ENCODE measurements at places on chromosomes 7 and 10.

- peak; percentile 77 for DNase-seq
Observed at GRCh38 chr7:106425017-106425719, 140.4 kb upstream of the NAMPT start.

DNA sequence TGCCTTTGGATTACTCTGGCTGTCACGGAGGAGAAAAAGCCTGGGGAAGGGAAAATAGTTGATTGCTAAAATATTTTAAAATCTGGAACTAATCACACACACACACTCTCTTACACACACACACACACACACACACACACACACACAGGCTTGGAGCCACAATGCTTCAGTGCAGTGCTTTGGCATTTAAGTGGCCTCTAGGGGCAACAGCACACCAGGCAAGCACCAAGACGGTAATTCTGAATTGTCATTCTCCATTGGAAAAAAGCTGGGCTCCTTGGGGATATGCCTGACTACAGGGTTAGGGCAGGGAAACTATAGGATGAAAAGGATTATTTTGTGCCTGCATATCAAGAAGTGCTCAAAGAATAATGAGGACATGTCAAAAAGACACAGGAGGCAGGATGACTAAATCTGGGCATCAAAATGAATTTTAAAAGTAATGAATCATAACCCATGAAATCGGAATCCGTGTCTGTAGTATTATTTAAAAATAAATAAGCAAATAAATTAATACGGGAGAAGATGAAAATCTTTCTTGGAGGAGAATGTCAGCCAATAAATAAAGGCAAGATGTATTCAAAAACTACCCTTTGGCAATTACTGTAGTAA lies 30.4 kb upstream of the DDC start:
- DNase-seq: no peak

GRCh38 chr10:2494399-2494798 lies 572.9 kb upstream of the PFKP start:
- DNase-seq: no peak

GRCh38 chr10:100353770-100354485 lies 6.9 kb downstream of the SCD start:
- no peak for DNase-seq

GRCh38 chr7:125926621-125927020 lies 997.0 kb upstream of the POT1 start:
- no peak for DNase-seq

DNA sequence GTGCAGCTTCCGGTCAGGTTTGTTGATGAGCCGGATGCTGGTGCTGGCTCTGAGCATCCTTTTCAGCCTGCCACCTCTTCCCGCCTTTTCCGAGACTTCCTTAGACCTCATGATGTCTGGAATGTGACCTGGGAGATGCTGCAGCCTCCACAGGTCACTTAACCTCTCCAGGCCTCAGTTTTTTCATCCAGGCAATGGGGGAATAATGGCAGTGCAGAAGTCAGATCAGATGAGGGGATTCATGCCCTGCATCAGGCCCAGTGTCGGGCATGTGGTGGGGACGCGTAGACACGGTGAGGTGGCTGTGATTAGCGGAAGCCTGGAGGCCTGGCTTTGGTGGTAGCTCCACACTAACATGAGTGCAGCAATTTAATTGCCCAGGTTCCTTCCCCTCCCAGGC lies 24.6 kb downstream of the PFKFB3 start:
- DNase-seq: no peak

GRCh38 chr7:20450536-20450935 lies 119.8 kb downstream of the ITGB8 start:
- DNase-seq: no peak

GRCh38 chr10:93293999-93294398 lies 188.1 kb downstream of the MYOF start:
- no peak for DNase-seq

DNA sequence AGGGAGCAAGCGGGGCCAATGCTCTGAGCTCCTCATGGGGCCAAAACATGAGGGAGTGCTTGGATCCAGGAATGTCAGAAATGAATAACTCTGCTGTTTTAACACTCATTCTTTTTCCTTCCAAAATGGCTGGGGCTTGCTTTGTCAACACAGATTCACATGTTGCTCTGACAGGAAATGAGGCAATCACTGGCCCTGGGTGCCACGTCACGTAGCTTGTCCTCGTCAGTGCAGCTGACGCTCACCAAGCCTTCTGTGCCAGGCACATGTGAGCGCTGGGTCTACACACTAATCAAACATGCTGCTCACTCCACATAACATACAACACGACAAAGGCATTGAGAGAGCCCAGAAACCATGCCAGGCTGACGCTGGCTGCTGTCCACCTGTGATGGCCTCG lies 198.9 kb downstream of the WDR37 start:
- DNase-seq: no peak

DNA sequence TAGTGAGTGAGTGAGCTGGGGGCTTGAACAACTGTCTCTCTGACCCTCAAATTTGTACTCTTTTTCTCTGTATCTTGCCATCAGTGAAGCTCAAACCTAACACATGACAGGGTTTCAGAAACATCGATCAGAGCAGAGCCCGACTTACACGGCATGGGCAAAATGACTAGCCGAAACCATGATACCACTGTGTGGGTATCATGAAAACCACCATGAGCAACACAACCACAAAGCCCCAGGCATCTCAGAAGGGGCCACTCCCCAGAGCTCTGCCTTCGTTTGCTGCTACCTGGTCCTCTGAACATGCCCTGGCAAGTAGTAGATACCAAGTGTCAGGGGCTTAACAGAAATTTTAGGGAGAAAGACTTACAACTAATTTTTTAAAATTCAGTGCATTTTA lies 308.5 kb downstream of the WDR11 start:
- DNase-seq: no peak

GRCh38 chr10:73941300-73941699 lies 30.4 kb downstream of the PLAU start:
- DNase-seq: no peak

GRCh38 chr7:100544967-100545359 lies 6.0 kb downstream of the AGFG2 start:
- DNase-seq: no peak

- no peak for DNase-seq
Observed at GRCh38 chr7:140417456-140418155, 13.7 kb downstream of the RAB19 start.

DNA sequence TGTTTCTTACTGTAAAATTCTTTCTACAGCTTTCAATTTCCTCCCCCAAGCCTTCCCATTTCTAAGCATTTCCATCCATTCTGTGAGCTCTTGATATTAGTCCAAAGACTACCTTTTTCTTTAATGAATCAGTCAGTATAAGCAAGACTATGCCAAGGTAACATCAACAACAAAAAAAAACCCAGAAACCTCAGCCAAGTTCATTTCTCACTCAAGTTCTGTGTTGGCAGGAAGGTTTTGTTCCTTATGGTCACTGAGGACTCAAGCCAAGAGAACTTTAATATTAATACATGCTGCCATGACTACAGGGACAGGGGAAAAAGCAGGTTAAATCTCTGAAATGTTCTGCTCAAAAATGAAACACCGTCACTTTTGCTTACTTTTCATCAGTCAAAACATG lies 621.2 kb upstream of the NRP1 start:
- DNase-seq: no peak

DNA sequence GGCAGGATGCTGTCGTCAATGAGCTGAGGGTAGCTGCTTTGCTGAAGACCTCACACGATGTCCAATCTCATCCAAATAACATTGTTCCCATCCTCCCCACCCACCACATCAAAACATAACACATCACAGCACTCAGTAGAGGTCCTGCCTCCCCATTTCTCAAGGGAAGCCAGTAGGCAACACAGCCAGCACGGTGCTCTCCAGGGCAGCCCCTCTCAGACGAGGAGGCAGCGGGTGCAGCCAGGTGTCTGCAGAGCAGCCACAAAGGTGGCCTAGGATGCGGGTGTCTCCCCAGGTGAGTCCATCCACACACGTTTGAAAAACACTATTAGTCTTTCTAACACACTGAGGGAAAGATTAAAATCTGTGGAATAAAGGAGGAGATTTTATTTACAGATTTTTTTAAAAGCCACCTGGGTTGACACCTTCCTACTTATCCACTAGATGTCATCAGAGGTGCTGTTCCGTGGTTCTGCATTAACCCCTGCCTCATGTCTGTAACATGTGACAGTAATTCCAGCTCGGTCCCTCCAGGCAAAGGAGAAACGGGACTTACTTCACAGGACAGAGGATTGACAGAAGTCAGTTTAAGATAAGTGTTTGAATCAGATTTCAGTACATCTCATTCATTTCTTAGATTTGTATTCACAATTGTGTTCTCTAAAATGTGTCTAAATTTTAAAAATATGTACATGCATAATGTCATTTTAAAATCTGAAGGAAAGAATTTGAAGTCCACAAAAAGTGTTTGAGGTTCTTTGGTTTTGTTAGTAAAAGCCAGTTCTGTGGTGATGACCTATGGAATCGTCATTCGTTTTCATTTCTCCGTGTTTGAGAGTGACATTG lies 68.0 kb downstream of the LANCL2 start:
- no peak for DNase-seq

DNA sequence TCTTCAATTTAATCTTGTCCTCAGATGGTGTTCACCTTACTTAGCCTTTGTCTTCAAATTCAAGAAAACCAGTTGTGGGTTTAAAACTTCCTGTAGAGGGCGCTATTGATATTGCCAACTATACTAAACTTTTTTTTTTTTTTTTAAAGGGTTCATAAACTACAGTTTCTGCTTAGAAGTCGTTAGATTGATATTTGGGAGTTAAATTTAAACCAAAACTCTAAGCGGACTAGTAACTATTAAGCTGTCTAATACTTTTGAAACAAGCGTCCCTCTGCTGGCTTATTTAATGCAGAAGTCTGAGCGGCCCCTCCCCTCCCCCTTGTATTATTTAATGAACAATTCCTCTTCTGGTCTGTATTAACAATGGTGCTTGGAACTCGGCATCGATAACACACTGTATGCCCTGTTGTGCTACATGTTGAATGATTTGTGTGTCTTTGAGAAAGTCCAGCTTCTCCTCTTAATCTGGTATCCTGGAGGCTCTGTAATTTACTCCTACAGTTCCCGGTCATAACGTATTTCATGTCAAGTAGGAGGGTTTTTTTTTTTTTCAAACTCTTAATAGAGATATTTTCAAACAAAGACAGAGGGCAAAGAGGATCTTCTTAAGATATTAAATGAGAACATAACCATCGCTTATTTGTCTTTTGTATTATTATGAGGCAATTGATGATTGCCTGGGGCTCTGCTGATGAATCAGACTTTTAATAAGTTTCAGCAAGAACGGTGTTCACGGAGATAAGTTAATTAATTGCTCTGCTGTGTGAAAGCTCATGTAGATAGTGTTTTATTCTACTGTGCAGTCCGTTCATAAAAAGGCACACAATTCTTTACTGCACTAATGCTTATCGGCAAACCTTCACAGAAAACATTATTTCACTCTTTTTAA lies 22.6 kb upstream of the CREB5 start:
- DNase-seq: no peak

- DNase-seq: no peak
Observed at GRCh38 chr10:112229901-112230300, 46.3 kb upstream of the GPAM start.

DNA sequence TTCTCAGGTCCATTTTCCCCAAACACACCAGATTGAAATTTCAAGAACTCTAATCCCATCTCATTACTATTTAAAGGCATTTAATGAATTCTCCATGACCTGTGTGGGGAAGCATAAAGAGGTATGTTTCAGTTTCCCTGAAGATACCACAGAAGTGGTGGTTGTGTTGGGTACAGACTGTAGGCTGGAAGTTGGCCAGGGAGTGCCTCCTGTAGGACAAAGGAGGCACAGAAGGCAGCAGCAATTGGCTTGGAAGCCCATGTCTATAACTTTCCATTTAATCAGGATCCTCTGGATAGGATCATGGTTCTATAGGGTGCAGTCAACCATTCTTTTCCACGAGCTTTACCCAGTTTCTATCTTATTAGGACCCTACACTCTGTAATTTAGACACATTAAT lies 8.6 kb upstream of the BET1 start:
- no peak for DNase-seq

Measured in activated naive CD8-positive, alpha-beta T cell treated with anti-CD3 and anti-CD28 coated beads for 36 hours (primary cell).